Ecto neural progenitor cell (in vitro differentiated cells): ENCODE measurements at places on chromosomes 1 and 21.

DNA sequence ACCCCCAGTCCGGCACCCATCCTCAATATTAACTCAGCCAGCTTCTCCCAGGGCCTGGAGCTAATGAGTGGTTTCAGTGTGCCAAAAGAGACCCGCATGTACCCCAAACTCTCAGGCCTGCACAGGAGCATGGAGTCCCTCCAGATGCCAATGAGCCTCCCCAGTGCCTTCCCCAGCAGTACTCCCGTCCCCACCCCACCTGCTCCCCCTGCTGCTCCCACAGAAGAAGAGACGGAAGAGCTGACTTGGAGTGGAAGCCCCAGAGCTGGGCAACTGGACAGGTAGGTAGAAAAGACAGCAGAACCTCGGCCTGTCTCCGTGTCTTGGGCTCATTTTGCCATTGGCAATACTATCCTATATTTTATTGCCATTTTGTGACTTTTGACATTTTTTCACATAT is 45.4 kb upstream of the IPO9 start:
- no peak for DNase-seq

GRCh38 chr1:61084491-61085031 is 2.2 kb downstream of the NFIA start:
- no peak for DNase-seq

DNA sequence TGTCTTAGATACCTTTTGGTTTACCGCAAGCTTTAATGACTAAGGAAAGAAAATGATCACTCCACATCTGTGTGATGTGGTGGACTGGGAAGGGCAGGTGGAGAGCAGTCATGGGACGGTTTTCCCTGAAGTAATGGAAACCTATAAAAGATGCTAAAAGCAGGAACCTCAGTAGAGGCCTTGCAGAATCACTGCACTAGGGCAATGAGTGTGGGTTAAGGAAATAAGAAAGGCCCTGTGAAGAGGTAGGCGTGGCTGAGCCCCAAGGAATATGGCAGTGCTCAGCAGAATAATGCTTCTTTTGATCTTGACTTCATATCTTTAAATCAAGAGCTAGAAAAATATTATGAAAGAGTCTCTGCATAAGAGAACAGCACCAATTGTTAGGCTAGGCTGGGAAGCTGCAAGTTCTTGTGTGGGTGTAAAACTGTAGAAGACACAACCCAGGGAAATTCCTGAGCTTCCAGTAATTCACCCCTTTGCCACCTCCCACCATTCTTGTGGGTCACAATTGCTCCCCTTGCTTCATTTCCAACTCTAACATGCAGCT is 49.9 kb downstream of the CLCA4 start:
- DNase-seq = no peak

DNA sequence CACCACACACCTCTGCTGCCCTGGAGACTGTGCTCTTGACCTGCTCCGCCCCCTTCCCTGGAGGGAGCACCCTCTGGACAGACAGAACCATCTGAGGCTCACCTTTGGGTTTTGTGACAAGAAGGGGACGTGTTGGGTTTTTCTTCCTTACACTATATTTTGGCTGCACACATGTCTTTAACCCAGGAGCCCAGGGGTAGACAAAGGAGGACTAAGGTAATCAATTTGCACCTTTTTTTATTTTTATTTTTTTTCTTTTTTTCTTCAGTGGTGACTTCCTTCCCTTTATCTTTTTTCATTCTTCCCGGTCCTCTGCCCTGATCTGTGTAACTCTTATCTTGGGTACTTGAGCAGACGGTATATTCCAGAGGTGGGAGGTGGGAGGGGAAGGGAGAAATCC is 8.5 kb upstream of the TXLNA start:
- no peak for DNase-seq

DNA sequence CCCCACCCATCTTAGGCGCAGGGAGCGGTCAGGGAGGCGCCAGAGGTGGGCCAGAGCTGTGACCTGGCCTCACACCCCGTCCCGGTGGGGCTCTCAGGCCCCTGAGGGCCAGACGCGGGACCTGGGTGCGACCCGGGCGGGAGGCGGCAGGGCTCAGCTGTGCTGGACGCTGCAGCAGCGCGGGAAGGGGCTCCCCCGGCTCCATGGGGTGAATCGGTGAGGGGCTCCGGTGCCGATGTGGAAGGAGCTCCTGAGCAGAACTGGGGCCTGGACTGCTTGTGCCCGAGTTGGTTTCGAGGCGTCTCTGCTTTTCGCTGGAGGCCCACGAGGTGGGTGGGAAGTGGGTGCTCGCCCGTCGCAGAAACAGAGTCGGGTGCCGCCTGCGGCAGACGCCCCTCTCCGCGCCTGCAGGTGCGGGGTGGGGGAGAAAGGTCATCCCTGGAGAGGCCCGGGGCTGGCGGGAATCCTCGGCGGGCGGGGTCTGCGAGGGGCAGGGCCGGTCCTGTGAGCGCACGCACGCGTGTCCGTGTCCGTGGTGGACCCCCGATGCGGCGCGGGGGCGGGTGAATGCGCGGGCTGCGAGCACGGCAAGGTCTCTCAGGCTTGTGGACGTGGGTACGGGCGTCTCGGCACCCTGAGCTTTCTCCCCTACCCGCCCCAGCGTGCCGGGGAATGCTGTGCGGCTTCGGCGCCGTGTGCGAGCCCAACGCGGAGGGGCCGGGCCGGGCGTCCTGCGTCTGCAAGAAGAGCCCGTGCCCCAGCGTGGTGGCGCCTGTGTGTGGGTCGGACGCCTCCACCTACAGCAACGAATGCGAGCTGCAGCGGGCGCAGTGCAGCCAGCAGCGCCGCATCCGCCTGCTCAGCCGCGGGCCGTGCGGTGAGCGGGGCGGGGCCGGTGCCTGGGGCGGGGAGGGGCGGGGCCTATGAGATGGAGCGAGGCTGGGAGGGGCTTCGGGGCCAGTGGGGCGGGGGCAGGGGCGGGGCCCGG is 20.4 kb downstream of the AGRN start:
- DNase-seq = peak; percentile 92

- no peak for DNase-seq
These were observed 135.7 kb upstream of the PROX1 start for GRCh38 chr1:213852107-213852506.

DNA sequence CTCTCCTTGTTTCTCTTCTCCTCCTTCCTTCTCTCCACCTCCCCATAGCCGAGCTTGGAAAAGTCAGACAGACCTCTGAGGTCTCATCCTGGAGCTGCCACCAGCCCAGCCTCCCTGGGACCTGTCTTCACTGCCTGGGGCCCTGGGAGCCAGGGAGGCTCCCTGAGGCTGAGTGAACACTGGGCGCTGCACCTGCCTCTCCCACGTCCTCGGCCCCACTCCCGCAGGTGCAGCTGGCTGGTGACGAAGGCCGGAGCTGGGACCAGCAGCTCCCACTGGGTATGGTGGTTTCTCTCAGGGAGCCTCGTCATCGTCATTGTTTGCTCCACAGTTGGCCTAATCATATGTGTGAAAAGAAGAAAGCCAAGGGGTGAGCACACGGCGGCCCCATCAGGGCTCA is 5.3 kb downstream of the TNFRSF14 start:
- DNase-seq = no peak

DNA sequence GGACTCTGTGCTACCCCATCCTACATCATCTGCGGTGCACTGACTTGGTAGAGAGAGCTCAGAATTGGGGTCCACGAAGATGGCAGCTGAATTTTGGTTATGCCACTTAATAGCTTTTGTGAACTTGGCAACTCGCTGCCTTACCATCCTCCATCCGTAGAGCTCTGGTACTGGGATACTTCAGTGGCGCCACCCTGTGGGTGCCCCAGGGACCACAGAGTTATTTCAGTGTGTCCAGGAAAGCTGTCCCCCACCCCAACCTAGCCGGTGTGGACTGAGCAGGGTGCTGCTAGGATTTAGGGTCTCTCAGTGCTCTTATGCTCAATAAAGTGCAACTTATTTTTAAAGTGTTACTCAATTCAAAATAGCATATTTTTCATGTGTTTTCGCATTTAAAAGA is 9.0 kb upstream of the USF1 start:
- no peak for DNase-seq

GRCh38 chr1:176733661-176734060 is 270.7 kb downstream of the PAPPA2 start:
- DNase-seq = no peak

DNA sequence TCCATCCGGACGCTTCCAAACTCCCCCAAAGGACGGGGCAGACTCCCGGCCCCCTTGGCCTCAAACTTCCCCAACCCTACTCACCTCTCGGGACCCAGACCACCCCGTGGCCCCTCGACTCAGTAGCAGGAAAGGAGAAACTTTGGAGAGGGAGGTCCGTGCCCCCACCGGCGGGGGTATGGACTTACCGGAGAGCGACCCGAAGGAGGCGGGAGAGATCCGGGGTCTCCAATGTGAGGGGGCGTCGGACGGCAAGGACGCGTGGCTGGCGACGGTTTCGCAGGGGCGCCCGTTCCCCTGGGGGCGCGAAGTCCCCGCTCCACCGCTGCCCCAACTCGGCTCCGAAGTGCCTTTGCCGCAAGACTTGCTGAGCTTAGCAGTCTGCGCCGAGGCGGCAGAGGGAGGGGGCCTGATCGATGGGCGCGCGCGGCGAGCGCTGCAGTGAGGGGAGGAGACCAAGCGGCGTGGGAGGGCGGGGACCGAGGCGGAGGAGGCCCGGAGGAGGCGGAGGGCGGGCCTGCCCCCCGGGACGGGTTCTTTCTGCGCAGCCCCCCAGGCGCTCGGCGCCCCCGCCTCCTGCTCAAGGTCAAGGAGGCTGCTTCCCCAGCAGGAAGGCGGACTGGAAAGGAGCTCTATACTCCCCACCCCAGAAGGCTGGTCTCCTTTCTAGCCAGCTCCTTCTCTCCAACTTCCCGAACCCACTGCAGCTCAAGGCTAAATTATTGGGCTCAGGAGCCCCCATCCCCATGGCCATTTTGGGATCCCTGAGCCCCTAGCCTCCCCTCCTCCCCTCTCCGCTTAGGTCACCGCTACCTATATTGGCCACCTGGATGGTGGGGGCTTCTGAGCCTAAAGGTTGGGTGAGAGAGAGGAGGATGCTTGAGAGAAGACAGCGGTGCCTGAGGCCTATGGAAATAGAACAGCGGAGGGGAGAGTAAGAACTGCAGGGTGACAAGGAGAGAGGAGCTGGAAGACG is at the start of gene SYT2:
Gene SYT2, minus strand, starts transcription at position 385 of the 976 bp plus-strand sequence. CDS start 104,682 bp downstream, outside the sequence.
- DNase-seq = peak; percentile 81

- no peak for DNase-seq
These were observed 5.5 kb upstream of the ELOVL1 start for GRCh38 chr1:43373066-43373940.

DNA sequence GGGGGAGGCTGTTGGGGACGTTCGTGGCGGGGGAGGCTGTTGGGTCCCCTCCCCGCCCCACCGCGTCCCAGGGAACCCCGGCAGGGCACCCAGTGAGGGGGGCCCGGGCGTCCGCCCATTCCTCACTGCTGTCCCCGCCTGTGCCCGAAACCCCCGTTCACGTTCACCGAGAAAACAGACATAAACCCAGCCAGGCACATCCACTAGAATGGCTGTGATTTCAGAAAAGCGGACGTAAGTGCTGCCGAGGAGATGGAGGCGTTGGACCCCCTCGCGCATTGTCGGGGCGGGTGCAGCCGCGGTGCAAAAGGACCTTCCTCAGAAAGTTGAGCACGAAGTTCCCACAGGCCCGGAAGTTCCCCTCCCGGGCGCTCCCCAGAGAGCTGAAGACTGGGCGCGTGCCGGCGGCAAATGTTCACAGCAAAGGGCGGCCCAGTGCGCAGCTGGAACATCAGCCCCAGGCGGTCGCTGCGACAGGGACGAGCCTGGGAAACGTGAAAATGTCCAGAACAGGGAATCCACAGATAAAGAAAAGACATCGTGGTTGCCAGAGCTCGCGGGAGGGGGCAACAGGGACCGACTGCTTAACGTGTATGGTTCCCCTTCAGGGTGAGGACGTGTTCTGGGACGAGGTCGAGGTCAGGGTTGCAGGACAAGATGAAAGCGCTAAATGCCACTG is 18.5 kb upstream of the SAMD11 start:
- peak; percentile 63 for DNase-seq

GRCh38 chr1:102733491-102734236 is 374.7 kb downstream of the COL11A1 start:
- no peak for DNase-seq

- no peak for DNase-seq
These were observed 3.5 kb downstream of the SLC66A1 start for GRCh38 chr1:19315378-19316198.

DNA sequence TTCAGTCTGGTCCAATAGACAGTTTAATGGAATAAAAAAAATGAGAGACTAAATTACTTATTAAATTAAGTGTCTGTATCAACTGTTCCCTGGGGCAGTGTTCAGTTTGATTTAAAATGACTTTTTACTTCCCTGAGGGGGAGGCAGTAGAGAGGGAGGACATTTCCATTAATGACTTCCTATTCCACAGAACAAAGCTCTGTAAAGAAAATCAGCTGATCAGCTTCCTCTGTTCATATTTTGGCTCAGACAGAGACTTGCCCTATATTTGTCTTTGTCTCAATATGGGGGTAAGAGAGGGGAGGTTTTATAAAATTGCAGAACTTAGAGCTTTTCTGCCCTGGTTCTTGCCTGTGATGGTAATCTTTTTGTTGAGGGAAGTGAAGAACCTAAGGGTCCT is 8.4 kb downstream of the CFAP126 start:
- DNase-seq = no peak

- DNase-seq = no peak
These were observed 13.1 kb upstream of the KCNQ4 start for GRCh38 chr1:40770296-40771070.

DNA sequence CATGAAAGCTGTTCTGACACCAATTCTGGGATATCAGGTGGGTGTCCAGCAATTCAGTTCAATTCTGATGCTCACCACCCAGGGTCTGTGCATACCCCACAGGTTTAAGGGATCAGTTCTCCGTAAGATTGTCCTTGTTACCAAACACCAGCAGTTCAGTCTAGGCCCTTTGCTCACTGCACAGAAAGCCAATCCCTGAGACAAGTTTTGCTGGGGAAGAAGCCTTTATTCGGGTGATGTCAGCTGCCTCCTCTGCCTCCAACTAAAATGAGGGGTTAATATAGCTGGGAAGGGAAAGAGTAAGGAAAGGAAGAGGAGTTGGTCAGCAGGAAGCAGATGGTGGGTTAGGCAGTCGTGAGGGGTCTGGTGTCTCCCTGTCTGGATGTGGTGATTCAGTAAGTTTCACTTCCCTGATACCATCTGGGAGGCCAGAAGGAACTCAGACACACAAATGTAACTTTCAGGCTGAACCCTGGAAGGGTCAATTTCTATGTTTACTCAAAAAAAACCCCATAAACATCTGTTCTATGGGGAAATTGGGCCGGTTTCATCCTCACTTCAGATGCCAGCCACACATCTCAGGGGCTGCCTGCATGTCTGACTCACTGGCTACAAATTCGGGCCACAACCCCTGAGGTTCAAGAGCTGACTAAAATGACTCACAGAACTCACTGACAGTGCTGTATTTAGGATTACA is 83.3 kb upstream of the PGBD5 start:
- no peak for DNase-seq

GRCh38 chr1:22334860-22335550 is 116.6 kb upstream of the ZBTB40 start:
- DNase-seq = no peak

- no peak for DNase-seq
These were observed 19.9 kb upstream of the LYPD8 start for GRCh38 chr1:248775441-248775840.

GRCh38 chr1:206787891-206788290 is 15.6 kb upstream of the IL10 start:
- no peak for DNase-seq
